ENCODE measurements at places on chromosomes 5 and 9.

DNA sequence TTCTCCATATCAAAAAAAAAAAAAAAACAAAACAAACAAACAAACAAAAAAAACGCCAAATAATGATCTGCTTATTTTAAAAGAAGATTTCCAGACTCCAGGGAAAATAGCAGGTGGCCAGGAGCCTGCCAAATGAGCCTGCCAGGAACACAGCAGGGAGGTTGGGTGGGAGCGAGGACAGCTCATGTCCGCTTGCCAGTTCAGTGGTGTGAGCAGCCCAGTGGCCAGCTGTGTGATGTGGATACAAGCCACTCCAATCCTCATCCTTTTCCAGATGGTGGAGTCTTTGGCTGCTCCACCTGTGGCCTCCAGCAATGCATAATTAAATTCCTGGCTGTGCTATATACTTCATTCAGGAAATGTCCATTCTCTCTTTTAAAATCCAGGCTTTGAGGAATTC, 1025.1 kb upstream of the C9orf72 start:
- peak; percentile 52 for DNase-seq

DNA sequence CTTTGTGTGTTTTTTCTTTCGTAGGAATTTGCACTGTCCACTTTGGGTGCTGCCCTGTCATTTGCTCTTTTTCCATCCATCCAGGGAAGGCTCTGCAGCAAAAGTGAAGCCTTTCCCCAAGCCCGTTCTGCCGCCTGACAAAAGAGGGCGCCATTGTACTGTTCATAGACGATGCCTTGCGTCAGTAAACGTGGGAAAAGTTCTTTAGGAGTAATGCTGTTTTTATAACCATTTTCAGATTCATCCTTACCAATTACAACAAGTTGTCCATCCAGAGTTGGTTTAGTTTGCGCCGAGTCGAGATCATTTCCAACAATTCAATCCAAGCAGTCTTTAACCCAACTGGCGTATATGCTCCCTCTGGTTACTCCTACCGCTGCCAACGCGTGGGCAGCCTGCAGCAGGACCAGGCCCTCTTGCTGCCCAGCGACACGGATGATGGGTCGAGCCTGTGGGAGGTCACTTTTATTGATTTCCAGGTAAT, 34.3 kb upstream of the RPS23 start:
- DNase-seq, result peak; percentile 87

- DNase-seq, result peak; percentile 90
Observed at GRCh38 chr5:141879941-141880738, 1.9 kb upstream of the PCDH1 start.

- DNase-seq, result no peak
Observed at GRCh38 chr9:130665431-130666392, 1.3 kb downstream of the PRDM12 start.

- DNase-seq, result no peak
Observed at GRCh38 chr9:110880189-110880588, 158.1 kb downstream of the LPAR1 start.

- peak; percentile 27 for DNase-seq
Observed at GRCh38 chr5:127072861-127073846, at the start of gene C5orf63. Gene C5orf63, minus strand, starts transcription at chr5:127073502. Its CDS starts 14,507 bp downstream, at chr5:127058995.

- DNase-seq, result peak; percentile 93
Observed at GRCh38 chr9:91036826-91037510, 235.3 kb downstream of the SYK start.

GRCh38 chr5:168746893-168747640, 167.9 kb upstream of the PANK3 start:
- no peak for DNase-seq

- no peak for DNase-seq
Observed at GRCh38 chr5:168472329-168472728, 13.9 kb upstream of the RARS1 start.

DNA sequence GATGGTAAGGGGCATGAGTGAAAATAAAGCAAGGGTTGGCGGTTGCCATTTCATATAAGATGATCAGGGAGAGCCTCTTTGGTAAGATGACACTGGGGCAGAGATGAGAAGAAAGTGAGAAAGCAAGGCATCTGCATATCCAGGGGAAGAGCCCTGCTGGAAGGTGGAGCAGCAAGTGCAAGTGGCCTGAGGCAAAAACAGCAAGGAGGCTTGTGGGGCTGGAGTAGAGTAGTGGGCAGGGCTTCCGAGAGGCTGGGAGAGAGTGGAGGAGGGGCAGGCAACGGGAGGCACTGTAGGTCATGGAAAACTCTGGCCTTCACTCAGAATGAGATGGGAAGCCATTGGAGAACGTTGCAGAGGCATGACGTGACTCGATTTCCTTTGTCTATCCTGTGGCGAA, 199.2 kb downstream of the ARHGEF28 start:
- DNase-seq, result no peak

DNA sequence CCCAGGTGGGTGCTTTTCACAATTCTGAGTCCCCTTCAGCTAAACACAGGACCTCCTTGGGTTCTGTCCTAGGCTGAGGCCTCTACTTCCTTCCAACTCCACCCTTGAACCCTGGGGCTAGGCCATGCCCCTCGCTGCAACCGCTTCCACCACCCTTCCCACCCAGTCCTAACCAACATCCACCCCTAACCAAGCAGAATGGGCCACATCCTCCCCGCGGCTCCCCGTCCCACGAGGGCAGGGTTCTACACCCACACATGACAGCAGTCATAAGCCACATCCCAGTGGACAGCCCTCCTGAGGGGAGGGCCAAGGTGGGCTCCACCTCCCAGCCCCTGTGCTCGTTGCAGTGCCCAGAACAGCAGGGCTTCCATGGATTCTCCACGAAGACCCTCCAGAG, 65.8 kb downstream of the SHB start:
- DNase-seq, result no peak

- peak; percentile 92 for DNase-seq
Observed at GRCh38 chr9:118170032-118170955, 466.1 kb downstream of the TLR4 start.

- DNase-seq, result no peak
Observed at GRCh38 chr5:120396186-120396585, 67.9 kb upstream of the PRR16 start.

DNA sequence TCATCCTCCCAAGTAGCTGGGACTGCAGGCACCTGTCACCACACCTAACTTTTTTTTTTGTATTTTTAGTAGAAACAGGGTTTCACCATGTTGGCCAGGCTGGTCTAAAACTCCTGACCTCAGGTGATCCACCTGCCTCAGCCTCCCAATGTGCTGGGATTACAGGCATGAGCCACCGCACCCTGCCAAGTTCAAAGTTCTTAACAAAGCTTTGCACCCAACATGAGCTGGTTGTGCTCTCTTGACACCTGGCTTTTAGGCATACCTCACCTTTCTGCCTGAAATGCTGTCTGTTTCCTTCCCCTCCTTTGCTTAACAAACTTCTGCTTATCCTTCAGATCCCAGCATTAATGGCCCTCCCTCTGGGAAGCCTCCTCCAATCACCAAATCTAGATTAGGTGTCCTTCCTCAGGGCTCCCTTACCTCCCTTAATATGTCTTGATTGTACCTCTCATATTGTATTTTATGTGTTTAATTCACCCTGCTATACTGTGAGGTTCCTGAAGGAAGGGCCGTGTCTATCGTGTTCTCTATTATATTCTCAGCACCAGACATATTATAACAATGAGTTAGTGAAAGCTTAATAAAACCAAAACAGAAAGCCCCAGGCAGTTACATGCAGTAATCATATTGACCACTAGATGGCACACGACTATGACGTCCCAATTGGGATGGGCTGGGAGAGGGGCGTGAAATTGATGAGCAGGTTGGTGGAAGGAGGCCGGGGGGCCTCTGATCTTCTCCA, 62.9 kb upstream of the PPARGC1B start:
- DNase-seq, result no peak

- DNase-seq, result peak; percentile 44
Observed at GRCh38 chr9:109331353-109331752, 10.5 kb upstream of the EPB41L4B start.

GRCh38 chr5:89246252-89246651, 363.3 kb upstream of the MEF2C start:
- no peak for DNase-seq

DNA sequence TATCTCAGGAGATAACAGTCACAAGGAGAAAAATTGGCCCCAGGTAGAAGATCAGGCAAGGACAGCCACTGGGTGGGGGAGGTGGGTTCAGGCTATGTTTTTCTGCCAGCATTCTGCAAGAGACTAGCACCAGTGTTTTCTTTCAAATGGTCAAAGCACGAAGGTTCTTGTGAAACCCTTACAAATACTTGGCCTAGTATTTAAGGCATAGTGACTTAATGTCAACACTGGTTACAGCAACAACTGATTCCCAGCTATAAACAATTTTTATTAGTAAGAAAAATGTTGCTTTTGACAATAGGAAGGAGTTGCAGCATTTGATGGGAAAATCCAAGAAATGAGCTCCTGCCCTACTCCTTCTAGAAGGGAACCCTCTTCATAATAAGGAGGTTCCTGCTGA, 349.6 kb downstream of the SLIT3 start:
- no peak for DNase-seq

GRCh38 chr9:89374176-89374575, 55.9 kb downstream of the SECISBP2 start:
- no peak for DNase-seq

DNA sequence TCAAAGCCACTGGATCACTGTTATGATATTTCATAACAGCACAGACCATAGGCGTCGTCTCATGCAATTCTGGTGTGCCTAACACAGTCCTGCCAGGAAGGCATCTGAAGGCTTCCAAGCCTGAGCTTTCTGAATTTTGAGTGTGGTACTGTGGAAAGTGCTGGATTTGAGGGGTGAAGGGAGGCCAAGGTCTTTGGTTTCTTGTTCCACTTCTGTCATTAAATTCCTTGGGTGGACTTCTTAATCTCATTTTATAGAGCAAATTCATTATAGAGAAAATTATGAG, 441.3 kb upstream of the PIK3R1 start:
- DNase-seq, result peak; percentile 10

- no peak for DNase-seq
Observed at GRCh38 chr5:115884704-115885103, 43.0 kb downstream of the AP3S1 start.

DNA sequence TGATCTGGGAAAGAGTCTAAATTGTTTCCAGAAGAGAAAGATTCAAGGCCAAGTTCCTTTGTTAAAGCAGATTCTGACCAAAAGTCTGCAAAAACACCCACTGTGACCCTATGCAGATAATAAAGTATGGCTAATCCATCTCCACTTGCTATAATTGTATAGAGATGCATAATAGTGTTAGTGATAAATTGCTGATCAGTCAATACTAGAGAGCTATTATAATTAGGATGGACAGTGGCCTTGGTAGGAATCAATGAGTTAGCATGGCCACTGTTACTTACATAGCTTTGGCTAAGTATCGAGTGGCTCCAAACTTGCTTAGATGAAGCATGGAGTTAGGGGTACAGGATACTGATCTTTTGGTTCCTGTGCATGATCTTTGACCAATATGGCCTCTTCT, 683.4 kb upstream of the MEF2C start:
- DNase-seq, result no peak

GRCh38 chr5:29942089-29942488, 1251.4 kb upstream of the CDH6 start:
- no peak for DNase-seq

DNA sequence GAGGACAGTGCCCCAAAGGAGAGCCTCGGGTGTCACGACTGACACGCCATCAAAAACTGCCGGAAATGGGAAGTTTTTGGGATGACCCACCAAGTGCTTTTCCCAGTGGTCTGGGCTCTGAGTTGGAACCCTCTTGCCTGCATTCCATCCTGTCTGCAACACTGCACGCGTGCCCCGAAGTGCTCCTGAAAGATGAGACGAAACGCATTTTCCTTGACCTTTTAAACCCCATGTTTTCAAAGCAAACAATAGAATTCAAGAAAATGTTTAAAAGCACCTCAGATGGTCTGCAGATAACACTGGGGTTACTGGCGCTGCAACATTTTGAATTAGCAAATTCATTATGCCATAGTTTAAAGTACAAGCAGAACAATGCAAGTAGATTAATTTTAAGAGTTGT, 92.9 kb downstream of the ANKRD18A start:
- DNase-seq, result no peak

DNA sequence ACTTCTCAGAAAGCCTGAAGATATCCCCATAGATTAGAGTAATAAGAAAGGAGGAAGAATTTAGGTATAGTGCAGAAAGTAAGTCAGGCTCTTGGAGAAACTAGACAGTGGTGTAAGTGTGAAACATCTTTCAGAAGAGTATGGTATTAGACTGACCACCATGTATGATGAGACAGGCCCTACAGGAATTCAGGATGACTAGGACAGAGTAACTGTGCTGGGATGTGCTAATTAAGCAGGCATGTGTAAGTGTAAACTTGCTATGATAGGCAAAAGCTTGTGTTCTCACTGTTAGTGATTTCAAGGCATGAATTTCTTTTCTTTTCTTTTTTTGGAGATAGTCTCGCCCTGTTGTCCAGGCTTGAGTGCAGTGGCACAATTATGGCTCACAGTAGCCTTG, 70.8 kb downstream of the RAB24 start:
- DNase-seq, result no peak

DNA sequence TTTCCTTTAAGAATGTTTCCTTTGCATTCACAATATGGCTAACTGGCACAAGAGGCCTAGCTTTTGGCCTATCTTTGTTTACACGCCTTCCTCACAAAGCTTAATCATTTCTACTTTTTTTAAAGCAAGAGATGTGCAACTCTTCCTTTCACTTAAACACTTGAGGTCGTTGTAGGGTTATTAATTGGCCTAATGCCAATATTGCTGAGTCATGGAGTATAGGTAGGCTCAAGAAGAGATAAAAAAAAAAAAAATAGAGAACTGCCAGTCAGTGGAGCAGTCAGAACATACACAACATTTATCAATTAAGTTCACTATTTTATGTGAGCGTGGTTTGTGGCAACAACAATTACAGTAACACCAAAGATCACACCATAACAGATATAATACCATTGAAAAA, 5.9 kb downstream of the FKBP15 start:
- no peak for DNase-seq
